Effector memory CD4-positive, alpha-beta T cell (primary cell): ENCODE measurements at places on chromosomes 6 and 20.

GRCh38 chr6:77324866-77325265 is 138.4 kb downstream of the HTR1B start:
- DNase-seq = no peak

- DNase-seq = peak; percentile 52
These were observed 182.5 kb downstream of the GMPR start for GRCh38 chr6:16420715-16421461.

- DNase-seq = peak; percentile 33
These were observed 36.9 kb downstream of the B4GALT5 start for GRCh38 chr20:49676581-49677291.

- DNase-seq = no peak
These were observed 96.6 kb upstream of the SUPT3H start for GRCh38 chr6:45474376-45474775.

GRCh38 chr6:10373642-10374359 is 41.1 kb downstream of the TFAP2A start:
- no peak for DNase-seq

GRCh38 chr6:151436802-151437201 is 15.1 kb downstream of the RMND1 start:
- DNase-seq = no peak

DNA sequence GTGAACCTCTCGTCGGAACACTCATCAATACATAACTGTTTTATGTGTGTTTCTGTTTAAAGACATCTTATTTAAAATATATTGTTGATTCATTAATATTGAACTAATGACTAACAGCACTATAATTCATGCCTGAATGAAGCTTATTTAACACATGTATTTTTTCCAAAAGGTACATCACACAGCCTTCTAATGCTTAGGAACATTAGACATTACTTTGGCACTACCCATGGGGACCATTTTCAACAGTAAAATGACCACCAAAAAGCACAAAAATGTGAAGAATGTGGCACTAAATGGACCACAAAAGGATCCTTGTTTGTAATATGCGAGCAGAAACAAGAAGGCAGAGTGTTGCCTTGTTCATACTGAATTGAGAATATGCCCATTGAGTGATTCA is 109.2 kb downstream of the CEP57L1 start:
- no peak for DNase-seq

DNA sequence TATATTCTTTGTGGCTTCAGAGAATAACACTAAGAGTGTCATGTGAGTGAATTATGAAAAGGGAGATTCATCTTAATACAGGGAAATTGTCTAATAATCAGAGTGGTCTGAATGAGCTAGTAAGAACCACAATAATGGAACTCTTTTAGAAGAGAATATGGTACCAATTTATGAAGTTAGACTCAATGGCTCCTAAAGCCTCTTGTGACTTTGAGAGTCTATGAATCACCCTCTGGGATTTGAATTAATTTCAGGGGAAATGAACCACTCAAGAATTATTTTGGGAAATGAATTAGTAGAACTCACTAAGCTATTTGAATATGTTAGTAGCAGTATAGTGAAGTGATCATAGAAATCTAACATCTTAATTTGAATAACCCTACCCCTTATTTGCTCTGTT is 14.3 kb downstream of the PCMT1 start:
- no peak for DNase-seq

DNA sequence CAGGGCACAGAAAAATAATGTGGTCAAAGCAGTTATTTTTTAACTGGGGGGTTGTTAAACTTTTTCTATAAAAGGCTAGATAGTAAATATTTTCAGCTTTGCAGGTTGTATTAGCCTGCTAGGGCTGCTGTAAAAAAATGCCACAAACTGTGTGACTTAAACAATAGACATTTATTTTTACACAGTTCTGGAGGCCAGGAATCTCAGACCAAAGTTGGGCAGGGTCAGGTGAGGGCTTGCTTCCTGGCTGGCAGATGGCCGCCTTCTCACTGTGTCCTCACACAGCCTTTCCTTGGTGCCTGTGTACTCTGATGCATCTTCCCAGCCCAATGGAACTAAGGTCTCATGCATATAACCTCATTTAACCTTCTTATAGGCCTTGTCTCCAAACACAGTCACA is 294.7 kb downstream of the PTPRT start:
- DNase-seq = no peak

- no peak for DNase-seq
These were observed 295.6 kb upstream of the QKI start for GRCh38 chr6:163118941-163119340.

- DNase-seq = no peak
These were observed 156.5 kb upstream of the FOXA2 start for GRCh38 chr20:22740829-22741228.

DNA sequence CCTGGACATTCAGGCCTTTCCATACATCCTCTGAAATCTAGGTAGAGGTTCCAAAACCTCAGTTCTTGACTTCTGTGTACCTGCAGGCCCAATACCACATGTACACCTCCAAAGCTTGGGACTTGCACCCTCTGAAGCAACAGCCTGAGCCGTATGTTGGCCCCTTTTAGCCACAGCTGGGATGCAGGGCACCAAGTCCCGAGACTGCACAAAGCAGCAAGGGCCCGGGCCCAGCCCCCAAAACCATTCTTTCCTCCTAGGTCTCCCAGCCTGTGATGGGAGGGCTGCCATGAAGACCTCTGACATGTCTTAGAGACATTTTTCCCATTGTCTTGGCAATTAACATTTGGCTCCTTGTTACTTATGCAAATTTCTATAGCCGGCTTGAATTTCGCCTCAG is 107.4 kb upstream of the FRMD1 start:
- no peak for DNase-seq

DNA sequence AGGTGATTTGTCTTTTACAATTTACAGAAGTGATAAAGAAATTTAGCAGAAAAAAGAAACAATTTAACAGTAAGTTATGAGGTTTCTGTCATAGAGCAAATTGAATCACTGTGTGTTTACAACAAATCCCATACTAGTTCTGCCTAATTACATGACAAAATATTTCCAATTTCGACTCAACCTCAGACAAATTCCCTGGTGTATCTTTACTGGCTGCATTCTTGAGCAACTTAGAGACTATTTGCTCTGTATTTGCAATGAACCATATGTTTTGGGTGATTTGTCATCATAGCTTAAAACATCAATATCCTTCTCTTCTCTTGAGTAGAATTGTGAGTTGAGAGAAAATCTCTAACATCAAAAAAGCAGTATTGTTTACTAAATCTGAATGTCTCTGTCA is 128.7 kb downstream of the SIM1 start:
- DNase-seq = no peak

GRCh38 chr20:43681468-43681942 is 14.6 kb downstream of the MYBL2 start:
- no peak for DNase-seq

DNA sequence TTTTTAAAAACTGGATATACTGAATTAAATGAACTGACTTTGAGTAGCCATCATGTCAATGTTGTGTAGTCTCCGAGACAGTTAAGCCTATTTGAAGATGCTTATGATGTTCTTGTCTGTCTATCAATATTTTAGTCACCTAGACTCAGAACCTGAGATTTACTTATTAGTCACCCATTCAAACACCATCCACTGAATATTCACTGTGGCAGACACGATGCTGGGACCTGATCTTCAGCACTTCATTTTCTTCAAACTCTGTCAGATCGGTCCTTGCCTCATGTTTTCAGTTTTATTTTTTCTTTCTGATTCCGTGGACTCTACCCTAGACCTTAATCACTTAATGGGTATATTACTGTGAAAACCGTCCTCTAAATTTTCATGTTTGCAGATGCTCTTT is 123.7 kb upstream of the MCHR2 start:
- DNase-seq = no peak

GRCh38 chr20:4225745-4226144 is 210.4 kb upstream of the RNF24 start:
- no peak for DNase-seq

- no peak for DNase-seq
These were observed 786.1 kb downstream of the TFAP2A start for GRCh38 chr6:9628819-9629218.

- DNase-seq = no peak
These were observed 39.3 kb downstream of the GSTA2 start for GRCh38 chr6:52724042-52724405.

DNA sequence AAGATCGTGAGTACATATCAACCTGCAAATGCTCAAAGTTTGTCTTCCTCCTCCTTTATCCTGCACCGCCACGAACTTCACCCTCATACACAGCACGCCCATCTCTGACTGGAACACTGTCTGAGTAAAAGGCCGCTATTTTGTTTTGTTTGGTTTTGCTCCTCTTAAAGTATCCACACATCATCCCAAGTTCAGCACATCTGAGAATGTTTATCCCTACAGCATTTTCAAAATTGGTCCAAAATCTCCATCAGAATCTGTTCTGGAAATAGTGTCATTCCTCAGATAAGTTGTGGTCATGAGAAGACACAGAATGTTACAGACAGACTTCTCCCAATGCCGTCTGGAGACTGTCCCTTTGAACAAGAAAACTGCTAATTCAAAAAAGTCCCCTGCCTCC is 251.6 kb upstream of the ARID1B start:
- DNase-seq = no peak

DNA sequence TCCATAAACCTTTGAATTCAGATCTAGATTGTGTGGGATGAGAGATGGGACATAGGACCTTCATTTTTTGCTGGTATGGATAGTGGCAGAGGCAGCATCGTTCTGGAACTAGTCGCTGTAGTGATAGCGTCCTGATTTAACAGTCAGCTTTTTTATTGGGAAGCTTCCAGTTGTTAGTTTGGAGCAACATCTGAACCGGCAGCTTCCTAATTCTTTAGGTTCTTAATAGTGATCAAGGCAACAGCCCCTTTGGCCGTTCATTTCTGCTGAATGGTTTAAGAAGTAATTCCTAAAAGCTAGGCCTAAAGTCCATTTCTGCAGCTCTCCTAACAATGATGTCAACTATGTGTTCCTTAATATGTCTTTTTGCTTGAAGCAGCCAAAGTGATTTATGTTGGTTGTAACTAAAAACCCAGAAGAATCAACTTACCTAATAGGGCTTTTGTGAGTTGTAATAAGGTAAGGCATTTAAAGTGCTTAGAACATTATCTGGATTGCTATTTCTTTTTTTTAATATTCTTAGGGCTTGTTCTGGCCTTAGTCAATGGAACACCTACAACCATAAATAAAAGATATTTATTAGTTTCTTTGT is 90.3 kb downstream of the SHLD1 start:
- DNase-seq = no peak

GRCh38 chr20:12984863-12985262 is 23.9 kb upstream of the SPTLC3 start:
- DNase-seq = no peak

GRCh38 chr6:101116337-101116736 is 235.2 kb upstream of the ASCC3 start:
- no peak for DNase-seq

- DNase-seq = no peak
These were observed 383.6 kb downstream of the BCKDHB start for GRCh38 chr6:80489911-80490635.

- DNase-seq = peak; percentile 9
These were observed 85.2 kb upstream of the PHACTR3 start for GRCh38 chr20:59518881-59519706.

- DNase-seq = no peak
These were observed 61.0 kb upstream of the ZMYND8 start for GRCh38 chr20:47417245-47418068.

DNA sequence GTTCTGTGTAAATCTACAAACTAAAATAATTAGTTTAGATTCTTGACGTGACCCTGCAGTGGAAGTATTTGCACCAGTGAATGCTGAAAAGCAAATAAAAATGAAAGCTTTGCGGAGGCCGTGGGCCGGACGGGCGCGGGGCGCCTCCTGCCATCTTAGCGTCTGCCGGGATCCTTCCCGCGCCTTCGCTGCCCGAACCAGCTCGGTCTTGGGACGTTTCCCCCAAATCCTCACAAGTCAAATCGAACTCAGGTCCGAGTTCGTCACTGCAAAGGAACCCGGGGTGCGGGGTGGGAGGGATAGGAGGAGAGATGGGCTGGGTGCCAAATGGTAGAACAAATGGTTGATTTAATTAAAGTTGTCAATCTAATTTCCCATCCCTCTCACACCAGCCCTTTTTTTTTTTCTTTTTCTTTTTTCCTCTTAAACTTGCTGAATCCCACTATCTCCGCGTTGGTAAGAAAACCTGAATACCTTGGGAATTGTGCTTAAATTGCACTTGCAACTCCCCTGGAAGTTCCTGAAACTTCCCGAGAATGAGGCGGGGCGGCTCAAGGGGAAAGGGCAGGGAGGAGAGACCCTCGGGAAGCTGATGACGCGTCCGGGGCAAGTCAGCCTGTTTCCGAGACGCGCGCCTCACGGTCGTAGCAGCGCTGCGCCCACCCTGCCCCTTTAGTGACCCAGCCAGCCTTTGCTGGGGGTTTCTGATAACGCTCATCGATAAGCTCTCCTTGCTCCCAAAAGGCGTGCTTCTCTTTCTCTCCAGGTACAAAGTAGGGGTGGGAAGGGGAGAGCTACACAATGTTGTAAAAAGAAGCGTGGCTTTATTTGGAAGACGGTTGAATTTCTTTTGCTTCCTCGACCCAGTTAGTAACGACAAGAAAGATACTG is 1.8 kb downstream of the GJA1 start:
- DNase-seq = no peak

- DNase-seq = no peak
These were observed 586.6 kb downstream of the KIF16B start for GRCh38 chr20:15986690-15987089.

DNA sequence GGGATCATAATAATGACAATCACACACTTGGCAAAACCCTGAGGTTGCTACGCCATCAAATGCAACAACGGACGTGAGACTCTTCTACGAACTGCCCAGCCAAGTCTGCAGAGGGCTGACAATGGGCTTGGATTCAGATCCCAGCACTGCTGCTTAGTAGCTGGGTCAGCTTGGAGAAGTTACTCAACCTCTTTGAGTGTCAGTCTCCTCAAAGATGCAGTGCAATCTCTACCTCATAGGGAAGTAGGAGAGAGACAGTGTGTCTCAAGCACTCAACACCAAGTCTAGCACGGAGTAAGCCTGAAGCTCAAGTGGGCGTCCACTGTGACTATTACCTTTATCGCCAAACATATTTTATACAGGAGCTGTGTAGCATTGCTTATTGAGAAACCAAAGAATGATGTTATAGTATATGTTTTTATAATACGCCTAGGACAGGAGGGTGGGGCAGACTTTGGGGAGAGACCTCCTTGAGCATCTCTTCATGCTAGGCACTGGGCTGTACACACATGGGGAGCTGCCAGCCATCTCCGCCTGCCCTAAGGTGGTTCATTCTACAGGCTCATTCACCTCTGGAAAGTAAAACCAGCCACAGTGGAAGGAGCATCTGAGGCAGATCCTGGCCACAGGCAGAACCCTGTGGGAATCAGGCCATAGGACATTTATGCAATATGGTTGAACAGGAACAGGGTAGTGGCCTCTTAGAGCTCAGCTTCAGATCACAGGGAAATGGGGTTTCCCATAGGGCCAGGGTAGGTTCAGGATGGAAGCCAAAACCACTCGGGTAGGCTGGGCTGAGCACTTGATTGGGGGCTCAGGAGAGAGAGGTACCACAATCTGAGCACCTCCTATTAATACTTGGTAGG is 160.2 kb downstream of the MRPL14 start:
- DNase-seq = no peak
